Non-pigmented ciliary epithelial cell (primary cell): ENCODE measurements at places on chromosomes 16 and 17.

- no peak for DNase-seq
Measured at GRCh38 chr17:38561416-38562214, 44.1 kb downstream of the SRCIN1 start.

DNA sequence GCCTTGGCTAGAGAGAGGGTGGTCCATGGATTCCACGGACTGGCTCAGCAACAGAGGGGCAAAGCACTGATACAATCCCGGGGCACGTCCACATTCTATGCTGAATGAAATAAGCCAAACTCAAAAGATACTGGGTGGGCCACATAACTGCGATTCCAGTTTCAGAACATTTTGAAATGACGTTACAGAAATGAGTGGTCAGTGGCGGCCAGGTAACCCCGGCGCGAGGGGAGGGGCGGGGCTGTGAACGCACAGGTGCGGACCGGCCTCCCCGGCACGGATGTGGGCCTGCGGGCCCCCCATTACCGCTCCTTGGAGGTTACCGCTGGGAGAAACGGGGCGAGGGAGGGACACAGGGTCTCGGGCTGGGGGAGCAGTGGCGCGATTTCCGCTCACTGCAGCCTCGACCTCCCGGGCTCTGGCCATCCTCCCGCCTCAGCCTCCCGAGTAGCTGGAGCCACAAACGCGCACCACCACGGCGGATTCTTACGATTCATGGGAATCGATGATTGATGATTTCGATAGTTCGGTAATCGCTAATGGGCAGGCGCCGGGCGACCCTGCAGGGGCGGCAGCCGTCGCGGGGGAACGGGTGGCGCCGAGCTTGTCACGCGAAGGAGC is 559 bp downstream of the MVD start:
- no peak for DNase-seq

GRCh38 chr16:55035029-55035428 is 104.4 kb downstream of the IRX5 start:
- no peak for DNase-seq

GRCh38 chr17:47686276-47686635 is 7.7 kb upstream of the TBKBP1 start:
- no peak for DNase-seq

GRCh38 chr16:55999683-56000082 is 124.5 kb upstream of the CES5A start:
- no peak for DNase-seq

GRCh38 chr17:43661699-43662412 is at the start of gene MEOX1:
Gene MEOX1, minus strand, starts transcription at chr17:43661922. Its CDS starts 388 bp downstream, at chr17:43661534.
- DNase-seq, result peak; percentile 47

DNA sequence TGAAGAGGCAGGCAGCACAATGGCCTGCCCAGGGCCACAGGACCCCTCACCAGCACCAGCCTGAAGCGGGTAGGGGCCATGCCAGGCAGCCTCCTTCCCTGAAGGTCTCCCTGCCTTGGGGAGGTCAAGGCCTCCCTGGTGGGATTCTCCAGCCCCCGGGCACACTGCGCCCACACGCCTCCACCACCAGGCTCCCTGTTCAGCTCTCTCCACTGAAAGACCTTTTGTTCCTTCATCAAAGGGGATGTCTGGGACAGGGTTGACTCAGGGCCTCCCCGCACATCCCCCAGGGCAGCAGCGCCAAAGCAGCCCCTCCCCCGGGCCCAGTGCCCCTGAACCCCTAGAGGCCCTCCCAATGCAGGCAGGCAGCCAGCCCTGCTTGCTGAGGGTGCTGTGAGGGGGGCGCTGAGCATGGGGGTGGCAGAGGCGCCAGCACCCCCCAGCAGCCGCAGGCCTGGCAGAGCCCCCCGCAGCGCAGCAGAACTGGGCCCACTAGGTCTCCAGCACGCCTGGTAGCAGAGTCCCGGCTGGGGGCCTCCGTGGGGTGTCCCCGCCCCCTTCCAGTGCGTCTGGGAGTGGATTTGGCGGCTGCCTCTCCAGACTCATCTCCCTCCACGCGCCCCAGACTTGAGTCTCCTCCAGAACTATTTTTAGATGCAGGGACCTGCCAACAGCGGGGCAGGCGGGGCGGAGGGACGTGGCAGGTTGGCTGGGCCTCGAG is 13.1 kb downstream of the BCAR1 start:
- peak; percentile 48 for DNase-seq

- DNase-seq, result no peak
Measured at GRCh38 chr16:61580579-61580978, 455.7 kb downstream of the CDH8 start.

DNA sequence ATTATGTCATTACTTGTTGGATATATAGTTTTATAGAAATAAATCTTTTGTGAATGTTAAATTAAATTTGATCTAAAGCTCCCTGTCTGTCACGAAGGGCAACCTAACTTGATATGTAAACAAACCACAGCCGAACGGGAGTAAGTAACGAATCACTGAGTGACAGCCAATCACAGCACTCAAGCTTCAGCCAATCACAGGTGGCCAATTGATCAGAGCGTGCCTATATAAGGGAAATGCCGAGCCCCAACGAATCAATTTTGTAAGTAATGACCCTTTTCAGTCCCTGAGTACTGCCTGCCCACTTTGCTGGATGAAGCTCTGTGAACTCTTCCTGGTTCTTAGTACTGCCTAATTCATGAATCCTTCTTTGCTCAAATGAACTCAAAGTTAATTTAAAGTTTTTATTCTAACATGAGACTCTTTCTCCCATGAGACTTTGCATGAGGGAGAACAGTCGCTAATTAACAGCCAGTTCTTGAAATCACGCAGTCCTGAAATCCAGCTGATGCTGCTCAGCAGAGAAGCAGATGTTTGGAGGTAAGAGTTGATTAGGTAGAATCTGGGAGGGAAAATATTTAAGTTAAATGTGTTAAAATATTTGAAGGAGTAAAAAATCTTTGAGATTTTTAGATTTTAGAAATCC is 302.2 kb downstream of the CNTNAP4 start:
- DNase-seq, result no peak

DNA sequence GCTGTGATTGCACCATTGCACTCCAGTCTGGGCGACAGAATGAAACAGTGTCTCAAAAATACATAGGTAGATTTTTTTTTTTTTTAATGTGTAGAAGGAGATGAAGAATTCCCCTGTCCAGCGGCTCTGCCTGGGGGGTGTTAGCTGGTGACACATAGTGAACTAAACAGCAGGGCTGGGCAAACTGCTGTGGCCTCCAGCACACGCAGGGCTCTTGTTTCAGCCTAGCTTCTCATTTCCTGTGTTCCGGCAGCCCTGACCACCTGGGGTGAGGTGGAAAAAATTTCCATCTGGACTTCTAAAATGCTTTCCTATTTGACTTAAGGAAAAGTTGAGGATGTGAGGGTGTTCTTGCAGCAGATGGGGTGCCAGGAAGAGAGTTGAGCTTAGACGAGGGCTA is 33.3 kb upstream of the RGS9 start:
- no peak for DNase-seq

- DNase-seq, result no peak
Measured at GRCh38 chr16:46857368-46857945, 26.5 kb upstream of the C16orf87 start.

DNA sequence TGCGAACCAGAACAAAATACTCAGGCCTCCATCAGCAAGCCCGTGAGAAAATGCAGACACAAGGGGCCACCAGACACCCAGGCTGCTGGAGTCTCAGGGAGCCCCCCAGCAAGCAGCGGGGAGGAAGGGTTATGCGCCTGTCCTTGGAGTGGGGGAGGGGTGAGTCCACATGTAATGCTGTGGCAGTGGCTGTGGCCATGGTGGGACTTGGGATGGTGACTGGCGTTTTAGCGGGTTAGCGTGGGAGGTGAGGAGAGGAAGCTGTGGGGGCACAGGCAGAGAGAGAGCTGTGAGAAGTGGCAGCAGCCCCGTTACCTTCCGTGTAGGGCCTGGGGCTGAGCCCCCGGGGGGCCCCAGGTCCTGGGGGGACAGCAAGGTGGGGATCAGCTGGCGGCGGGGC is 58.3 kb downstream of the SRCIN1 start:
- no peak for DNase-seq

- no peak for DNase-seq
Measured at GRCh38 chr17:32461853-32462617, 17.7 kb downstream of the PSMD11 start.

DNA sequence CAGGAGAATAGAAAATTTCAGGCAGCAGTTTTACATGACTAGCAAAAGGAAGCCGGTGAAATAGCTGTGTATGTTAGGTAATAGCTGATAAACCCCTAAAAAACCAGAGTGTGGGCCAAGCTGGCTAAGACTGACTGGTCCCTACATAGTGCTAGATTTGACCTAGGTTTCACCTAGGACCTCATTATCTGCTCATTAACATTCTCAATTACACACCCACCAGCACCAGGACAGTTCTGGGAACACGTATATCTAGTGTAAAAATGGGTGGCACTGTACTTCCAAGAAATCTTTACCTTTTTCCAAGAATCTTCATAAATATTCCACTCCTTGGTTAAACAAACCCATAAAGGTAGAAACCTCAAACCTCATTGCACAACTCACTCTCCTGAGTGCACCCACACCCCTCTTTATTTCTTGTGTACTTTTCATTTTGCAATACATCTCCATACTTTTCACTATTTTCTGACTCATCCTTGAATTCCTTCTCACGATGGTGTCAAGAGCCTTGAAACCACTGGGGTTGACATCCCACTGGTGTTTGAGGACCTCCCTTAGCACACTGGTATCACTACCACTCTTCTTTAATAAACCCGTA is 262.7 kb upstream of the KCNJ16 start:
- no peak for DNase-seq

GRCh38 chr17:40580140-40580539 is 14.9 kb upstream of the CCR7 start:
- no peak for DNase-seq
